ENCODE measurements at places on chromosomes 2 and 18.

GRCh38 chr2:100182494-100183361 lies 40.3 kb upstream of the AFF3 start:
- DNase-seq = no peak

DNA sequence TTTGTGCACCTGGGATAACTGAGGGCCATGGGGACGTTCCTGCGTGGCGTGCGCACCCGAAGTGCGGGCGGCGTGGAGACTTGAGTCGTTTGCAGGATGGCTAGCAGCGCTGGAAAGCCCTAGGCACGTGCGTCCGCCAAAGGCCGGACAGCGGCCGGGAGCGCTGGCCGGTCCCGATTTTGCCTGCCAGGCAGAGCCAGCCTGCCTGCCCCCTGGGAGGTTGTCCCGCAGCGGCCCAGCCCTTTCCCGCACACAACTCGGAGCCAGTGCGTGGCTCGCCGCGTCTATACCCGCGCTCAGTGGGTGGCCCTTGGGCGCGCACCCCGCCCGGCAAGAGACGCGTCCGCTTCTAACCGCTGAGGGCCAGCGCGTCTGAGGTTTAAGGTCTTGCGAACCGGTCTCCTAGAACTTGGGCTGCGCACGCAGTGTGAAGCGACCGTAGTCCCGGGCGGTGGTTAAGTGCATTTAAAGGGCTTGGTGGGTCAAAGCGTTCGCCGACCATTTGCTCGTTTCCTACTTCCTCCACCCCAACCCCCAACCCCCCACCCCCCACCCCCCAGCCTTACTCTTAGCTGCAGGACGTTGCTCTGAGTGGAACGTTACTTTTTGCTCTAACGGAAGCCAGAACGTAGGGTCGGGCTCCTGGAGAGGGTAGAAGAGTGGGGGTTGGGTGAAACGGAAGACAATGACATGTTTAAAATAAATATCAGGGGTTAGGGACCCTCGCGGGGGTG lies 627 bp downstream of the CDCA7 start:
- DNase-seq = no peak

- no peak for DNase-seq
Measured at GRCh38 chr2:69159986-69160385, 147.0 kb downstream of the ANTXR1 start.

DNA sequence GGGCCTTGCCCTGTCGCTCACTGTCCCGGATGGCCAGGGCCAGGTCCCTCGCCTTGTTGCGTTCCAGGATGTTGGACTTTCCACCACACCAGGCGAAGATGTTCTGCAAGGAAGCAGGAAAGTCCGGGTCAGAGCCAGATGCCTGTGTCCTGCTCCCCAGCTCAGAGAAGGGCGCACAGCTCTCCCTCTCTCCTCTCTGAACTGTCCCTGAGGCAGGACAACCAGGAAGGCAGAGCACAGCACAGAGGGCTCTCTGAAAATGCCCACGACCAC lies 11.0 kb downstream of the CAPG start:
- DNase-seq = no peak

GRCh38 chr18:55252053-55252675 lies 292.9 kb upstream of the CCDC68 start:
- DNase-seq = no peak

DNA sequence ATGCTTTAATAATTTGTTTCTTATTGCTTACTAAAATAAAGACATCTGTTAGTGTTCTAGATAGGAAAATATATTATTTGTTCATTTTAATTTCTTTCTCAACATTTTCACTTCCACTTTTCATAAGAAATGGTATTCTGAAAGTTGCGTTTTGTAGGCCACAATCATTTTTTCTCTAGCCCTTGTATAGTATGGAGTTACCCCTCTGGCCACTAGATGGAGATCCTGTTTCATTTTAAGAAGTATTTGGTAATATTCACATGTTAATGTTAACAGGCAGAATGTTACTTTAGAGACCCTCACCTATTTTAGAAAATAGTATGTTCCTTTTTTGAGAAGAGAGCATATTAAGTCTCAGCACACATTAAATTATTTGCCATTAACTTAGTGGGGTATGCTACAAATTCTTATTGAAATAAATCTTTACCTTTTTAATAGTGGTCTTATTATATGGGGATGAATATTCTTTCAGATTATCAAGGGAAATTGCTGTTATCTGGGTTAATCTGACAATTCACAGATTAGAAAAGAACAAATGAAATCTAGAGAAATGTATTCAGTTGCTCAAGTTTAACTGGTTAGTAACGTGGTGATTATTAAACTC lies 73.9 kb upstream of the TTC27 start:
- no peak for DNase-seq

All from stimulated activated CD4-positive, alpha-beta T cell treated with anti-CD3 and anti-CD28 coated beads, TNF-alpha, amount 100 ng/mL, for 4 hours (primary cell).